CMK (cell line): ENCODE measurements at places on chromosomes 1 and 21.
A peak's percentile ranks its signal among the peaks of the same experiment; 100 is the strongest.

DNA sequence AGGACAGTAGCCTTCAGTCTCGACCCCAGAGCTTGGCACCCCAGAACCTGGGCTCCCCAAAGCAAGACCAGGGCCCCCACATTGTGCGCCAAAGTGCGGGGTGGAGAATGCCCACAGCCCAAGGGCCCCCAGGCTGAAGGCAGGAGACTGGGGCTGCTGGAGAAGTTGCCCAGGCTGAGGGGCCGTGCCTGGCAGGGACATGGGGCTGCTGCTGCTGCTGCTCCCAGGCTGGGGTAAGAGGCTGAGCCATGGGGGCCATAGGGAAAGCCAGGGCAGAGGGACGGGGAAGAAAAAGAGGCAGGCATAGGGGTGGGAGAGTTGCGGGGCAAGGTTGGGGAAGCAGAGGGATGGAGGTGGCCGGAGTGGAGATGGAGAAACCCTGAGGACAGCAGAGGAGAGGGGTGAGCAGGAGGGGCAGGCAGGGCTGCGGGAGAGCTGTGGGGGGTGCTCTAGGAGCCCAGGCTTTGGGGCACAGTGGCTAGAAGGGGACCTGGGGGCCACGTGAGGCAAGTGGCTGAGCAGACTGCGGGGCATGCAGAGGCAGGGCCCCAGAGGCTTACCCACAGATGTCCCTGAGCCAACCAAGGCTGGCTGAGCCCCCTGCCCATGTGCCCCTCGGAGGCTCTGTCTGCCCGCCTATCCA is 18.9 kb downstream of the SLC27A3 start:
- DNase-seq, result no peak

DNA sequence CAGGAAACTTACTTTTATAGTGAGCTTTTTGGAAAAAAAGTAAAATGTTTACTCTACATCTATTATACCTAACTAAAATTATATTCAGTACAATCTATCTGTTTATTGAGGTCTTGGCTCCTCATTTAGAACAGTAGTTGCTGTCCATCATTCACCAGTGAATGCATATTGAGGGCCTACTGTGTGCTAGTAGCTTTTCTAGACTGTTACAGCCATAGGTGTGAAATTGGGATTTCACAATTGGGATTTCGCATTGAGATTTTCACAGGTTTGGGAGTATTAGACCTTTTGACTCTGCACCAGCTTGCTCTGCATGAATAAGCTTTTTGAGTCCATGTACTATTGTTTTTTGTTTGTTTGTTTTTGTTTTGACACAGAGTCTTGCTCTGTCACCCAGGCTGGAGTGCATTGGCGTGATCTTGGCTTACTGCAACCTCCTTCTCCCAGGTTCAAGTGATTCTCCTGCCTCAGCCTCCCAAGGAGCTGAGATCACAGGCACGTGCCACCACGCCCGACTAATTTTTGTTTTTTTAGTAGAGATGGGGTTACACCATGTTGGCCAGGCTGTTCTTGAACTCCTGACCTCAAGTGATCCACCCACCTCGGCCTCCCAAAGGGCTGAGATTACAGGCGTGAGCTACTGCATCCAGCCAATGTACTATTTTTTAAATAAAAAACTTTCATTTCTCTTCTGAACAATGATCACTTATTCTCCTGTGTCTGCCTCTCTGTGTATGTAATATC is 47.2 kb upstream of the ERRFI1 start:
- no peak for DNase-seq

- DNase-seq, result no peak
Measured at GRCh38 chr1:202063093-202063492, 52.7 kb downstream of the ELF3 start.

- DNase-seq, result no peak
Measured at GRCh38 chr21:38965910-38966504, 160.3 kb downstream of the ETS2 start.

DNA sequence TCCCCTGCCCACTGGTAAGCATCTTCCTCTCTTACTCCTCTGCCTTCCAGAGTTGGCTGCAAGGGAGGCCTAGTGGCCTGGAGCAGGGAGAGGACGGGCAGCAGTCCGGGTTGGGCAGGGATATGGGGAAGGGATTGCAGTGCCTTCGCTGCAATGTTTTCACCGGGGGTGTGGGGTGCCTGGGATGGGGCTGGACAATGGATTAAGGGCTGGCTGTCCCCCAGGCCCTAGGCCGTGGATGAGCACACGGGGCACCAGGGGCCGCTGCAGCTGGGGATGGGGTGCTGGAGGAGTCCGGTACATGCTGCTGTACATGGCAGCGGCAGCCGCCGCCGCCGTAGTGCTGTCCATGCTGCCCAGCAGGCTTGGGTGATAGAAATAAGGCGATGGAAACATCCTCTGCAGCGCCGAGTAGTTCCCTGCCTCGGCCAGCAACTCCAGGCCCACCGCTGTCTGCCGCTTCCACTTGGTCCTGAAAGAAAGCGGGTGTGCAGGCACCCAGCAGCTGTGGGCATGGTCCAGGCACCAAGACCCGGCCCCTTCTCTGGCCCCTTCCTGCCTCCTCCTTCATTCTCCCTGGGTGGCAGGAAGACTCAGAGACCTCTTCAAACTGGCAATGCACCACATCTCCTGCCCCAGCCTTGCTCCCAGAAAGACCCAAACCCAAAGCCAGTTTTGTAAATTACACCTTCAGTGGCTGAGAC is 4.8 kb downstream of the BARHL2 start:
- DNase-seq, result no peak

GRCh38 chr1:109740615-109741373 is at the start of gene GSTM3:
GSTM3 (minus strand) TSS chr1:109741038; CDS start chr1:109740287, 751 bp downstream.
- DNase-seq, result no peak

GRCh38 chr1:202361224-202361623 is 12.7 kb downstream of the PPP1R12B start:
- DNase-seq, result no peak

DNA sequence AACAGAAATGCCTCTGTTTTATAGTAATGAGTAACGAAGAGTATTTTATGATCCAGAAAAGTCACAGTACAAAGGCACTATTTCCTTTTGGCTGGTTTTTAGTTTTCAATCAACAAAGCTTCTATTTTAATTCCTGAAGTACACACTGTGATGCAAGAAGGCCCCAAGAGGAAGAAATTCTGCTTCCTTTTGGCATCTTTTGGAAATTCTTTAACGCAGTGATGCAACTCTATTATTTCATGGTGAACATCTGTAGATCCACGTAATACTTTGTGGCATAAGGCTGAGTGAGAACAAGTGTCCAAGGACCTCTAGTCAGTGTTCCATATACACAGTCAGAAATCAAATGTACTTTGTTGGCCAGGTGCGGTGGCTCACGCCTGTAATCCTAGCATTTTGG is 137.5 kb downstream of the TGFB2 start:
- no peak for DNase-seq

GRCh38 chr1:228155596-228156514 is 6.1 kb downstream of the GJC2 start:
- DNase-seq, result no peak

GRCh38 chr1:114803001-114803400 is 22.5 kb upstream of the SIKE1 start:
- no peak for DNase-seq

GRCh38 chr21:20424943-20425342 is 573.3 kb upstream of the NCAM2 start:
- no peak for DNase-seq

DNA sequence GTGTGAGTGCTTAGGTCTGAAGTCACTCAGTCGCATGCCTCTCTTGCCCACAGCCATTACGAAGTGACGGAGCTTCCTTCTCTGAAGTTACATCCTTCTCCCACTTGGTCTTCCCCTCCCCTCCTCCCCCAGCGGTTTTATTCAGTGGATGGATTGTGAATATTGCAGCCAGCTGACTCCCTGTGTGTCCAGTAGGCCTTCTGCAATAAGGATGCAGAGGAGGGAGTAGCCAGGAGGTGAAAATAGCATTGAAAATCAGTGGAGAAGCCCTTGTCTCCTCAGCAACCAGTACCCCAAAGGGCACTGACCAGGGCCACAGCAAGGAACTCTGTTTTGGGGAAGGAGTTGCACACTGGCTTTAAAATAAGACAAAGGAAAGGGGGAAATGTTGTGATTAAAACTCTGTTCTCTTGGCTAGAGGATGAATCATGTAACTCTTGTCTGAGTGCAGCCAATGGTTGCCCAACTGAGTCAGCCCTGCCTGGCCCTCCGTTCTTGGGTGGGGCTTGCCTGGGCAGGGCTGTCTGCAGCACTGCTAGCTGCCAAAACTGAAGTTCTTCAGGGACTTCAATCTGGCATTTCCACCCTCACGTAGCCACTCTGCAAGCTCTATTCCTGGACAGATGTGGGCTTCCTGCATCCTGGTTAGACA is 4.3 kb downstream of the S100A10 start:
- DNase-seq, result no peak

DNA sequence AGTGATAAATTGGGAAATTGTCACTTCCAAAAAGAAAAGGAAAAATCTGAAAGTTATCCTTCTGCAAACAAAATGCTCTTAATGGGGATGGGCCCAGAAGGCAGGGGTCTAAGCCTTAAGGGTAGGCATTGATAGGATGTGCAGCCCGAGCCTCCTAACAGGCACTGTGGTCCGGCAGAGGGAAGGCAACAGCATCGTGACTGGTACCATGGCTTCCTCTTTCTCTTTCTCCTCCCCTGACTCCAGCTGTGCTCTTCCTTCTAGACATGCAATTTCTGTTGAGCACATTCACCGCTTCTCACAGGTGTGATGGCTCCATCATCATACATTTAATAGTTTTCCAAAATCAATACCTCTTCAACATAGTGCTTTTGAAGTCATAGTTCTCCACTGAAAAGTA is 91.5 kb downstream of the SELENOF start:
- DNase-seq, result no peak

DNA sequence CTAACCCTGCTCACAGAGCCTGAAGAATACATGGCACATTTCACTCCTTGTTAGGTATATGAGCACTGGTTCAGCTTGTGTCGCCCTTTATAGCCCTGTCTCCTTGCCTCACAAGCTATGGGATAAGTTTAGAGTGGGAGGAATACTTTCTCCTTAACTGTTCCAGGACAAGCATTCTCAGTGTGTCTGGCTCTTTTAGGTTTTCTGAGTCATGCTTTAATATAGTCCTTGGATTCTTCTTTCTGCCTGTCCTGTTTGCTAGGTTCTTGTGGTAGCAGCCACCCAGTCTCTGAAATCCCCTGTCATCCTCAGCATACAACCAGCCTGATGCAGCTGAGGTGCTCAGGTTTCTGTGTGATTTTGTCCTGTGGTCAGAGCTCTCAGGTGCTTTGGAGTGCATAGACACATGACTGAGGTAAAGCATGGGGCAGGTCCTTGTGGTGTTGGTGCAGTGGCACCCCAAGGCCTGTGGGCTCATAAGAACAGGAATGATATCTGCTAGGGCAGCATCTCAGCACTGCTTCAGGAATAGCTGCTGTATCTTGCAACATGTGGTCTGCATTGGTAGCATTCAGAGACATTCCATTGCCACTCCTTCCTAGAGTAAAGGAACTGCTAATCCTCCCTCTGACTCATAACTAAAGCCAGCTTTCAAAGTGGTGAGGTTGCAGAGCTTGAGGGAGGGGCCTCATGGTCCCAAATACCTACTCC is 14.2 kb upstream of the CASQ2 start:
- DNase-seq, result no peak

DNA sequence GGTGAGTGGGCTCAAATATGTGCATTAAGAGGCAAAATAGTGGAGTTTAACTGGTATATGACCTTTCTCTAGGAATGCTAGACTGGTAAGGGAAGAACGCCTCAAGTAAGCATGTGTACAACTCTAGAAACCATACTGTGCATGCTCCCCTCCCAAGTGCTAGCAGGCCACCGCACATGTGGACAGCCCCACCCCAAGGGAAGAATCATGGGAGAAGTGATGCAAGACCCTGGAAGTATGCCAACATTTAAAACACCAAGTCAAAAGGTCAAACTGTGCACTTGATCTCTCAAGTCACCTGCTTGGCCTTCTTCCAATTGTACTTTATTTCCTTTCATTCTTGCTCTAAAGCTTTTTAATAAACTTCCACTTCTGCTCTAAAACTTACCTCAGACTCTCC is 120.4 kb downstream of the WDR3 start:
- no peak for DNase-seq

GRCh38 chr1:152348447-152348846 is 11.4 kb downstream of the FLG2 start:
- no peak for DNase-seq

GRCh38 chr1:29162476-29163138 is 19.1 kb downstream of the SRSF4 start:
- no peak for DNase-seq

DNA sequence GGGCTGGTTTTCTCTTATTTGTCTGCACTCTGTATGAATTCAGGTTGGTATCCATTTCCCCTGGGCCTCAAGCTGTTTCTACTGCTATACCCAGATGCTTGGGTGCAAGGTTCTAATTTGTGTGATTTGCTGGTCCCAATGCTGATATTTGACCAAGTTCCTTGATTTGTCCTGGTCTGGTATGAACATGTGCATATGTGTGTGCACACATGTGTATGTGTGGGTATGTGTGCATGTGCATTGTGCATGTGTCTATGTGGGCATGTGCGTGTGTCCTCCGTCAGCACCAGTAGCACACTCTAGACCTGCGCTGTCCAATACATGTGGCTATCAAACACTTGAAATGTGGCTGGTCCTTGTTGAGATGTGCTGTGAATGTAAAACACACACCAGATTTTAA is 102.4 kb upstream of the TSPAN2 start:
- DNase-seq, result no peak

DNA sequence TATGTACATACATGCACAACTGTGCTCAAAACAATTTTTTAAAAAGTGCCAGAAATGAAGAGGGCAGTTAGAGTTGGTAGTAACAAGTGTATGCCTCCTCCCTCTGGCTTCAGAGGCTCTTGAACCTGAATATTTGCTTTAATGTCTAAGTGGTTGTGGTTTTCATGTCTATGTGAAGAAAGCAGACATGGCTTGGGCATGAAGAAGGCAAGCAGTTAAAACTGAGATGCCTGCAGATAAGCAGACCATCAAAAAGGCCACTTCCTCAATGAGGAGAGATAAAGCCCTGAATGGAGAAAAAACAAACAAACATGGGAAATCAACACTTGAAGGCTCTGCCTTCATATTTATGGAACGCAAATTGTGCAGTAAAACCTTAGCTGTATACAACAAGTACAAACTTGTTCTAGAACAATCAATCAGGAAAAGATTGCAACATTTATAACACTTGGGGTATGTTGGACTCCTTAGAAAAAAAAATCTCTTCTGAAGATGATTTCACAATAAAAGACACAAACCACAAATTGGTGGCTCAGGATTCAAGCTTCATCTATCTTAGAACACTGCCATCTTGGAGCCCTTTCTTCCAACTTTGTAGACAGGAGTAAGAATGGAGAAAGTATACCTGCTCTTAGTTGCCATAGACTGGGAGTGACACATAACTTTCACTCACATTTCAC is 52.7 kb upstream of the PLA2G4A start:
- DNase-seq, result peak; percentile 27

DNA sequence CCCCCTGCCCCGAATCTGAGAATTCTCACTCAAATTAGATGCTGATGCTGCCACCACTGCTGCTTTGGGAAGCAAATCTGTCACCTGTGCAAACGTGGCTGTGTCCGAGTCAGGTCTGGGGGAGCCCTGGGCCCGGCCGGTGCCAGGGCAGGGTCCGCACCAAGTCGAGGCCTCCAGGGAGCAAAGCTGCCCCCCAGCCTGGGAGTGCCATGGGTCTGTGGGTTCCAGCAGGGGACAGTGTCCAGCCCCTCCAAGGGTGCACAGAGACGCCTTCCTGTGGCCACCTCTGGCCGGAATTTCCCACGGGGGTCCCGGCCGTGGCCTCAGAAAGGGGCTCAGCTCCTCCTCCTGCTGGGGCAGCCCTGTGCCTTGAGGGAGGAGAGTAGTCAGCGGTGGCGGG is 27.7 kb upstream of the TTLL10 start:
- no peak for DNase-seq

- DNase-seq, result no peak
Measured at GRCh38 chr1:86938450-86938849, 24.0 kb downstream of the HS2ST1 start.
